ENCODE measurements at places on chromosomes 3 and 15.

DNA sequence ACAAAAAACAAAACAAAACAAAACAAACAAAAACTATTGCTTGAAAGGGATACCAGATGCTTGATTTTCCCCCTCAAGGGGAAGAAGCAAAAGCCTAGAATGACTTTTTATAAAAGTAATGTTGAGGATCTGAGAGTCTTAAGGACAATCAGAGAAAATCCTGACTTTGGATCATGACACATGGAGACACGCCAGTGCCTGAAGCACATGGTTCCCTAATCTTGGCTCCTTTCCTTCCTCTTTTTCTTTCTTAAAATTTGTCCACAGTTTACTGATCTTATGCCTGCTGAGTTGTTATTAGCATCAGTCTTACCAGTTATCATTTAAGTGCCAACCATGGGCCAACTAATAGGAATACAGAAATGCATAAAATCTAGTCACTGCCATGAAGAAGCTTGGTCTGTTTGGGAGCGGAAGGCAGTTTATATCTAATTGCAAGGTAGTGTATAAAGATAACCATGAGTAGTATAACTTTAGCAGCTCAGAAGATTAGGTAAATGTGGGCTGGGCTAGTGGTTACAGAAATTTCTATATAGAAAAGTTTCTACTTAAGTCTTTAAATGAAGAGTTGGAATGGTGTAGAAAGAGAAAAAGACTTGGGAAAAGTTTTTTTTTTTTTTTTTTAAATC, 6.9 kb downstream of the GLCE start:
- no peak for DNase-seq

- DNase-seq, result no peak
Observed at GRCh38 chr15:75943713-75944215, 40.1 kb downstream of the FBXO22 start.

- no peak for DNase-seq
Observed at GRCh38 chr3:107931326-107931725, 159.5 kb downstream of the CD47 start.

- no peak for DNase-seq
Observed at GRCh38 chr15:63364399-63365272, 17.0 kb downstream of the CA12 start.

GRCh38 chr3:31476209-31476608, 56.5 kb upstream of the STT3B start:
- DNase-seq, result no peak

GRCh38 chr3:111603679-111604078, 8.5 kb upstream of the ZBED2 start:
- no peak for DNase-seq

DNA sequence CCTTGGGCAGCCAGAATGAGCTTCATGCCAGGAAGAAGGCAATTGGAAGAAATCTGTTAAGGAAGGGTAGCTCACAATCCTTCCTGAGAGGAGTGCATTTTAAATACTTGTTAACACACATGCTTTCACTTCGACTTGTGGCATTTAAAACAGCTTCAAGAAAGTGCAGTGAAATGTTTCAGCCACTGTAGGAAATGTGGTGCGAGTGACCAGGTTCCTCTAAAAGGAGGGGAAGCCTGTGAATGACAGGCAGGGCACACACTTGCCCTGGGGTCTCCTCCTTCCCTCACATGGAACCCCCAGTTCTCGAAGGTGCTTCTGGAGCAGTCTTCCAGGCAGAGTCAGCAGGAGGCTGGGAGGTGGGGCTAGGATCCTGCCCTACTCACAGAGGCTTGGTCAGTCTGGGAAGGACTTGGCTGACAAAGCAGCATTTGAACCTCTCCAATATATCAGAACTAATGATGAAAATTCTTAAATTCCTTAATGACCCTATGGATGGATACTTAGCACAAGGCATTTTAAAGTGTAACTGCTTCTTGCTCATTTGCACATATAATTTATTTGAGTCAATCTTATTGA, 358.6 kb downstream of the CHST2 start:
- DNase-seq, result no peak

GRCh38 chr3:69747511-69748258, 8.4 kb downstream of the MITF start:
- DNase-seq, result no peak

- DNase-seq, result no peak
Observed at GRCh38 chr3:145952536-145952935, 208.4 kb downstream of the PLOD2 start.

- DNase-seq, result no peak
Observed at GRCh38 chr15:84736375-84736774, 12.0 kb upstream of the ZNF592 start.

DNA sequence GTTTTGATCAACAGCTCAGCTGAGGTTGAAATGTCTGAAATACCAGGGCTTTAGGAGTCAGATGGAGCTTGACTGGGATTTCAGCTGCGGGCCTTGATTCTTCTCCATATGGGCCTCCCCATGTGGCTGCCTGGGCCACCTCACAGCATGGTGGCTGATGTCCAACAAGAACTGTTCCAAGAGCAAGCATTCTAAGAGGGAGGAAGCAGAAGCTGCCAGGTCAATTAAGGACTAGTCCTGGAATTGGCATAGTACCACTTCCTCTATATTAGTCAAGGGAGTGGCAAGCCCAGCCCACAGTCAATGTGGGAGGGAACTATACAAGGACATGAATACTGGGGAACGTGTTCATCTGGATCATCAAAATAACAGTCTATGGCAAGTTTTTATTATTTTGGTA, 181.7 kb upstream of the ANKRD28 start:
- peak; percentile 82 for DNase-seq

DNA sequence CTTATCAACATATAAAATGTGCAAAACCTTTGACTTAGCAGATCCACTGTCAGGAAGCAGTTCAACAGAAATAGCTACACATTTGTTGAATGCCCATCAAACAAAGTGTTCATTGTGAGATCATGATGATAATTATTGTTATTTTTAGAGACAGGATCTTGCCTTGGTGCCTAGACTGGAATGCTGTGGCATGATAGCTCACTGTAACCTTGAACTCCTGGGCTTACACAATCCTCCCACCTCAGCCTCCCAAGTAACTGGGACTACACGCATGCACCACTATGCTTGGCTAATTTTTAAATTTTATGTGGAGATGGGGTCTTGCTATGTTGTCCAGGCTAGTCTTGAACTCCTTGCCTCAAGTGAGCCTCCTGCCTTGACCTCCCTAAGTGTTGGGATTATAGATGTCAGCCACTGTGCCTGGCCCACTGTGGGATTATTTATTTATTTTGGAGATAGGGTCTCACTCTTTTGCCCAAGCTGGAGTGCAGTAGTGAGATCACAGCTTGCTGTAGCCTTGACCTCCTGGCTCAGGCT, 8.8 kb downstream of the MAP2K5 start:
- DNase-seq, result no peak

DNA sequence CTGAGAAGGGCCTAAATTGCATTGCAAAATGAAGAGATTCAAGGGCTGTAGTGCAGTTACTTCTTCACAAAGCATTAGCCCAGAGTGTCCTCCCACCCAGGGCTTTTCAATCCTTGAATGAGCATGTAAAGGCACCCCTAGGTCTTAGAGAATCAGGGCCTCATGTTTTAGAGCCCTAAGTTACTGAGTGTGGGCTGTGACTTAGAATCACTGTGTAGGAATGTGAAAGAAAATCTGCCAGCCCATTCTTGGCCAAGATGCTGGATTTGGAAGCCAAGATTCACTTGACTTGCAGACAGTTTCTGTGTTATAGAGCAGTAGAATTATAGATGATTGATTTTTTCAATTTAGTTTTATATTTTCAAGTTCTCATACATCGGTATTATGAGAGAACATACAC, 153.2 kb downstream of the MYRIP start:
- DNase-seq, result no peak

- no peak for DNase-seq
Observed at GRCh38 chr3:119300991-119301391, 6.8 kb downstream of the ARHGAP31 start.

DNA sequence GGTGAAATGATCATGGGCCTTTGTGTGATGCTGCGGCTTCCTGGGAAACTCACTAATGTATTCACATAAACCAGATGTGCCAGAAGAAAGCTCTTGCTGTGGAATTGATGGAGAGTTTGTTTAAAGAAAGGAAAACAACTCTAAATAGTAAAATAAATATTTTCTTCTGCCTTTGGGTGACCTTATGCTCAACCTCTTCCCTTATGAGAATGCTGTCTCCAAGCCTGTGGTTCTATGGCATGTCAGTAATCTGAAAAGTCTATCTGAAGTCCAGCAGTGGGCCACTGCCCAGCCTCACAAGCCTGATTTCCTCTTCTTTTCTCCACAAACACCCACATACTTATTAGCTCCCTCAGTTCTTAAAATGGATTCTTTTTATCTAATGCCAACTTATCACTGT, 49.9 kb upstream of the PHLDB2 start:
- no peak for DNase-seq

DNA sequence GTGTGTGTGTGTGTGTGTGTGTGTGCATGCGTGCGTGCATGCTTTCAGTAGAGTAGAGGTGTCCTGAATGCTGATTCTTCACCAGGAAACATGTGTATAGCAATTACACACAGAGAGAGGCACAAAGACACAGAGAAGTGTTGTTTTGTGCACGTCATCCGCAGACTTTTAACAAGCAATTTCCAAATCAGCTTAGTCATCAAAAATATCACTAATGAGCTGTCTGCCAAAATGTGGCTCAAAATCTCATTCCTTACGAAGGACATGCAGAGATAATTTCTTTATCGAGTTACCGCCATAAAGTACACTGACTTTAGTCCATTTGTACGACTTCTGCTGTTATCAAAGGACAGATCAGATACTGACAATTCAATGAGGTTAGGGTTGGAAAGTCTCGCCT, 274.9 kb upstream of the RARB start:
- DNase-seq, result no peak

GRCh38 chr3:16024548-16024947, 149.9 kb upstream of the GALNT15 start:
- DNase-seq, result no peak

- no peak for DNase-seq
Observed at GRCh38 chr3:64880916-64881315, 193.1 kb upstream of the ADAMTS9 start.

DNA sequence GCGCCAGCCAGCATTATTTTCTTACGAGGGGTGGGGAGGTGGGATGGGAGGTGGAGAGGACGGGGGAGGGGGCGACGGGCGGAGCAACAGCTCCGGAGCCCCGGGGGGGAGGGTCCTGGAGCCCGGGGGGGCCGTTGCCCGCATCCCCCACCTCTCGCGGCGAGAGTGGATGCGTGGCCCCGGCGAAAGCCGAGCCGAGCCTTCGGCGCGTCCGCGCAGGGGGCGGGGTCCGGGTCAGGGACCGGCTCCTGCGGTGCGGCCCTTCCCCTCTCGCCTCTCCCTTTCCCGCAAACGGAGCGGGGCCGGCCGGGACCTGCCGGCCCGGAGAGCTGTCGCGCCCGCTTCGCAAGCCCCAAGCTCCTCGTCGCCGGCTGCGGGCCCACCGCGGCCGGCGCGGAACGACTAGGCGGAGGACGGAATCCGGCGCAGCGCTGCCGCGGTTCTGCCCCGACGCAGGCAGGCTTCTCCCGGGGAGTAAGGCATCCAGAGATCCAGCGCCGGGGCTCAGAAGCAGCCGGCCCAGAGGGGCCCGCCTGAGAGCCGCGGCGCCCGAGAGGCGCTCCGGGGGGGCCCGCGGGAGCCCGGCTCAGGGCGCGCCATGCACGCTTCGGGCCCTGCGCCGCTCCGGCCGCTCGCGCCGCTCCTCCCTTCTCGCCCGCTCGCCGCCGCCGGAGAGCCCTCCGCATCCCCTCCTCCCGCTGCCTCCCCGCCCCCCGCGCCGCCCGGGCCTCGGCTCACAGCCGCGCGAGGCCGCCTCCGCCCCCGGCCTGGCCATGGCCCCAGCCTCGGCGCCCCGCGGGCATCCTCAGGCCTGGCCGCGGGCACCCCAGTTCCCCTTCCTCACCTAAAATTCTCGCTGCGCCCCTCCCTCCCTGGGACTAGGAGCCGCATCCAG, 459 bp upstream of the ADCY5 start:
- no peak for DNase-seq

DNA sequence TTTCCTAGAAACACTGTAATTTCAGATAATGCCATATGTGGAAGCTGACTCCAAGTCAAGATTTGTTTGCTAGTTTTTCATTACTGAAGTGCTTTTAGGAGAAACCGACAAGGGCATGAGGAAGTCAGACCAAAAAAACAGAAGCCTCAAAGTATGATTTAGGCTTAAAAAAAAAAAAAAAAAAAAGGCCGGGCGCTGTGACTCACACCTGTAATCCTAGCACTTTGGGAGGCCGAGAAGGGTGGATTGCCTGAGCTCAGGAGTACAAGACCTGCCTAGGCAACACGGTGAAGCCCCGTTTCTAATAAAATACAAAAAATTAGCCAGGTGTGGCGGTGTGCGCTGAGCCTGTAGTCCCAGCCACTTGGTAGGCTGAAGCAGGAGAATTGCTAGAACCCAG, 11.6 kb downstream of the RPL15 start:
- DNase-seq, result no peak

DNA sequence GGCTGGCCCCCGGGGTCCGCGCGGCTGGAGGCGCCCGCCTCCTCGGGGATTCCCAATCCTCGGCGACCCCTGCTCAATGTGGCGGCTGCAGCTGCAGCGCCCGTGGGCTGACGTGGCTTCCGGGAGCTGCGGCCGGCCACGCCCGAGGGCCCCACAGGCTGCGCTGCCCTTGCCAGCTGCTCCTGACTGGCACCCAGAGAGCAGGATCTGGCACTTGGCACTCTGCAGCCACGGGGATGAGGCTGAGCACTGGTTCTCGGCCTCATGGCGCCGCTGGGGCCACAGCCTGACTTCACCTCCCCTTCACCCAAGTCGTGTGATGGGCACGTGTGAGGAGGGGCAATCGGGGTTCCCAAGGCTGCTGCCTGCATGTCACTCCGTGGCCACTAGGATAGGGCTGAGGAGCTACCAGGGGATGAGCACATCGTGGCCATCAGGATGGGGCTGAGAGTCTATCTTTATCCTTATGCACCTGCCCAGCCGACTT, 267.8 kb upstream of the FRG2C start:
- no peak for DNase-seq

GRCh38 chr3:145089337-145089736, 1071.6 kb downstream of the PLOD2 start:
- no peak for DNase-seq

All from NCI-H1694 (cell line).